ENCODE measurements at places on chromosomes 16 and 17.

- DNase-seq, result no peak
Measured at GRCh38 chr16:50257876-50258275, 8.5 kb upstream of the ADCY7 start.

GRCh38 chr16:25877103-25877502 lies 185.3 kb downstream of the HS3ST4 start:
- no peak for DNase-seq

- no peak for DNase-seq
Measured at GRCh38 chr16:2609827-2610470, 72.1 kb downstream of the PDPK1 start.

- no peak for DNase-seq
Measured at GRCh38 chr16:57476546-57477410, 9.5 kb downstream of the DOK4 start.

- no peak for DNase-seq
Measured at GRCh38 chr16:21101631-21102420, 48.8 kb downstream of the DNAH3 start.

- DNase-seq, result no peak
Measured at GRCh38 chr16:86966777-86967176, 350.4 kb downstream of the C16orf95 start.

DNA sequence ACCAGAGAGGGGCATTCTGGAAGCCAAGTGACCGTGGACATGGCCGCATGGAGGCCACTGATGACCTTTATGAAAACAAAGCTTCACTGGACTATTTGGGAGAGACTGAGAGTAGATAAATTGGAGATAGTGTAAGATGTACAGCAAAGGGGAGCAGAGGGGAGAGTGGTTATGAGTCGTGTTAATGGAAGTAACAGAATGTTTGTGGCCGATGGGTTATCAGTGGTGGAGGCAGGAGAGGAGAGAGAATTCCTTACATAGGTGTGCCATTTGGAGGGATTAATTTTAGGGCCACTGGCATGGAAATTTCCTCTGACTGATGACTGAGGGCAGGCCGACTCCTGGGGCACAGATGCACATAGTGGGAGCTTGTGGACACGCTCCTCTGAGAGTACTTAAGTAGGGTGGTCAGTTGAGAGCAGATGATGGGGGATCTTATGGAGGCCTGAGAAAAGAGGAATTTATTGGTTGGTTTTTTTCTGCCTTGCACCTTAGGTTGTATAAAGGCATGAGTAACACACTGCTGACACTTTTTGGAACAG lies 19.2 kb downstream of the PRPSAP2 start:
- DNase-seq, result no peak

DNA sequence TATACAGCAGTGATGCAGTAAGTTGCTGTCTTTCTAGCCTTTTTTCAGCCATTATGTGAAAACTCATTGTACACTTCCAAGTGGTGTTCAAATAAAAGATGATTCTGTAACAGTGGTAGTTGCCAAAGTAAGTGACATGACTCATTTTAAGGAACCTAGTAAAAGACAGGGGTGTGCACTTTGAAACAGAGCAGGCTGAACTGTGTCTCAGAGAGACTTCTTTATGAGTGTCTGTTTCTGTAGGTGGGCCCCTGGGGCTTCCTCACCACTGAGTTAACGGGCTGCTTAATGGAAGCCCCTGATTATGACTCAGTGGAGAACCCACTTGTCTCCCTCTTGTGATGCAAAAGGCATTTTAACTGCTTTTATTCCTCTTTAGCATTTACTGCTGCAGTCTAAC lies 147.3 kb downstream of the PCTP start:
- DNase-seq, result no peak

DNA sequence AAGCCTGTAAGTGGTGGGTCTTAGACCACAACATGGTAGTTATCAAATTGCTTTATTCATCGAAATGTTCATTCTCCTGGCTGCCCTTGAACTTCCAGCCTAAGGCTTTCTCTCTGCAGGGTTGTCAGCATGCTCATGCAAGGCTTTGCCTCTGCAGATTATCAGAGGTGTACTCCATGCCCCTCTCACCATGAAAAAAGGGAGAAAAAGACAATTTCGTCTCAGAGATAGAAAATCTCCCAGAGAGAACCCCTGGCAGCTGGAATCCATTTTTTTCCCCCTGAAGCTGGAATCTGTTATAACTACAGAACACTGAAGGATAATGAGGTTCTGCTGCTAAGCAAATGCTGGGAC lies 33.9 kb upstream of the METTL9 start:
- DNase-seq, result no peak

GRCh38 chr16:86566966-86567700 lies 504 bp downstream of the FOXC2 start:
- DNase-seq, result no peak

DNA sequence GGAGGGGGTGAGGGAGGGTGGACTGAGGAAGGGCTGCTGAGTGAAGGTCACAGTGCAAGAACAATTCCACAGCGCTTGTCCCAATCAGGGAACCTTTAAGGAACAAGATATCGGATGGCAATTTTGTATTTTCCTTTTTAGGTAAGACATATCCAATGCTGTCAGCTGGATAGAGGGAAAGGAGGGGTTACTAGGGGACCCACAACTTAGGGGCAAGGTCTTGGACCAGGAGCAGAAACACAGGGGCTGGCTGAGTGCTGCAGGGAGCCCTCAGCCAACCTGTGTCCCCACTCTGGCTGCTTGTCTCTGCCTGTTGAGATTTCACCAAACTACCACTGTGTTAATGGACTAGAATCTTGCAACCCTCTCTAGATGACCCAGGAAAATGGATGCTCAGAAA lies 47.6 kb downstream of the AKAP1 start:
- DNase-seq, result no peak

DNA sequence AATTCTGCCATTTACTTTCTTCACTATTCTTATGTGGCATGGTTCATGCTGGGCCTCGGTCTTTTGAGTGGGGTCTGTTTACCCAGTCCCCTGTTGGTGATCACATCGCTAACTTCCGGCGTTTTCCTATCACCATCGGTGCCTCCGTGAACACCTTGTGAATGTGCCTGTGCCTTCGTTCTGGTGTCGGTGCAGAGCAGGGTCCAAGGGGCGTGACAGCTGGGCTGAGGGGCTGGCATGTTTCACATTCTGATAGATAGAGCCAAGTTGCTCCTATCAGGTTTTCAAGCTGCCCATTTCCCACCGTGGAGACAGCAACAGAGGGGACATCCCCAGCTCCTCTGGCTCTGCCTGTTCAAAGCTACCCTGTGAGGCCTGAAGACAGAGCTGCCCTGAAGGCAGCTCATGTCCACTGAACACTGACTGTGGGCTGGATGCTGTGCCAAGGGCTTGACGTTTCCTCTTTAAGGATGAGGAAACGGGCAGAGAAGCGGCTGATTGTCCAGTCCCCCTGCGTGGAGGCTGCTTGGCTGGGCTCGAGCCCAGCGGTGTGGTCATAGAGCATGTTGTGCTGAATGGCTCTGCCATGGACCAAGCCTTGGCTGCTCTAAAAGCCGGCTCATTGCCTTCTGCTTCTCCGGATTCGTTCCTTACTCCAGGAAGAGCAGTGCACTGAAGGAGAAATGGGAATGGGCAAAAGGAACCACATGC lies 17.0 kb downstream of the DHODH start:
- no peak for DNase-seq
